ENCODE measurements at places on chromosomes 2 and 18.

DNA sequence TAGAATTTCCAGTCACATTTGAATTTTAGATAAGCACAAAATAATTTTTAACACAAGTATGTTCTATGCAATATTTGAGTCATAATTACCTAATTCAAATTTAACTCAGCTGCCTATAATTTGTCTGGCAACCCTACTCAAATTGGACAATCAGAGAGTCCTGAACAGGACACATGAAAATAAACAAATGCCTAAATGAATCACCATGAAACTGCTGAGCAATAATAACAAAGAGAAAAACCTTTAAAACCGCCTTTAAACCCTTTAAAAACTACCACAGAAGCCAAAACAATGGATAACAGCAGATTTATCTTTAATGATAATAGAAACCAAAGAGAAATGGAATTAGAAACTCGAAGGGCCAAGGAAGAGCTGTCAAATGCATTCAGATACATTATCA lies 39.5 kb downstream of the ARL4C start:
- DNase-seq, result no peak

DNA sequence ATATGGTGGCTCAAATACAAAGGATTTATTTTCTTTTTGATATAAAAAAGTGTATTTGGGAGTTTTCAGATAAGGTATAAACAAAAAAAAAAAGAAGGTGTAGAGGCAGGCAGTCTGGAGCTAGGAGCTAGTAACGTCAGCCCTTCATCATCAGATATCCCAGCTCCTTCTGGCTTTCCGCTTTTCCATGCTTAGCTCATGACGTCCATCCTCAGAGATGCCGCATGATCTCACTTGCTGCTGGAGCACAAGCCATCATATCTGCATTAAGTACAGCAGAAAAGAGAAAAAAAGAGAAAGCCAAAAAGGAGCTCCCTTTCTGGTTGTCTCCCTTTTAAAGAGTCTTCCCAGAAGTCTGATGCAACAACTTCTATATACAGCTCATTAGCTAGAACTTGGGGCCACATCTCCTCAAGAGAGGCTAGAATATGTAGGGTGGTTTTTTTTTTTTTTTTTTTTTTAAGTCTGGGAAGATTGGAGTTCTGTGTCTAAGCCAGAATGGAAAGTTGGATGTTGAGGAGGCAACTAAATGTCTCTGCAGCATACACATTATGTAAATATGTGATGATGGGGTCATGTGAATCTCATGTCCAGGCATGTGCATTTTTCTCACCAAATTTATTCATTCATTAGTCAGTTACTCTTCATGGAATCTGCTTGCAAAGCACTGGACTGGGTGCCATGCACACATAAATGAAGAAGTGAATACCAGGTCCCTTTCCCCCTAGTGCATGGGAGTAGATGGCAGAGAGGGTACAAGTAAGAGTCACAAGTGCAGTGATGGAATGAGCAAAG lies 52.3 kb downstream of the DDX1 start:
- peak; percentile 83 for DNase-seq

DNA sequence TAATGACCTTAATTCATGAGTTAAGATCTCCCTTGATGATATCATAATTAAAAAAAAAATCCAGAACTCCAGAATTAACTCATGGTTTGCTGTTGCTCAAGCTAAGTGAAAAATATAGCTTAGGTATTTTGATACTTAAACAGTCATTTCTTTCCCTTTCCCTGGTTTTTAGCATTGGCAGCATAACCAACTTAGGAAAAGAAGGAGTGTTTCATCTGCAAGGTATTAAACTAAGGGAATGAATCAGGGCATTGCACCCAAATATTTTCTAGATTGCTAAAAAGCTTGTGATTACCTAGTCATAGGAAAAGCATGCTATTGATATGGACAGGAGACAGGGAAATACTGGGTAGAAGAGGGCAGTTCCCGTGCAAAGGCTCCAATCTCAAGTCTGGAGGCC lies 207.2 kb downstream of the LRP1B start:
- DNase-seq, result peak; percentile 65

GRCh38 chr2:73983322-73984202 lies 1.1 kb upstream of the TET3 start:
- peak; percentile 100 for DNase-seq

DNA sequence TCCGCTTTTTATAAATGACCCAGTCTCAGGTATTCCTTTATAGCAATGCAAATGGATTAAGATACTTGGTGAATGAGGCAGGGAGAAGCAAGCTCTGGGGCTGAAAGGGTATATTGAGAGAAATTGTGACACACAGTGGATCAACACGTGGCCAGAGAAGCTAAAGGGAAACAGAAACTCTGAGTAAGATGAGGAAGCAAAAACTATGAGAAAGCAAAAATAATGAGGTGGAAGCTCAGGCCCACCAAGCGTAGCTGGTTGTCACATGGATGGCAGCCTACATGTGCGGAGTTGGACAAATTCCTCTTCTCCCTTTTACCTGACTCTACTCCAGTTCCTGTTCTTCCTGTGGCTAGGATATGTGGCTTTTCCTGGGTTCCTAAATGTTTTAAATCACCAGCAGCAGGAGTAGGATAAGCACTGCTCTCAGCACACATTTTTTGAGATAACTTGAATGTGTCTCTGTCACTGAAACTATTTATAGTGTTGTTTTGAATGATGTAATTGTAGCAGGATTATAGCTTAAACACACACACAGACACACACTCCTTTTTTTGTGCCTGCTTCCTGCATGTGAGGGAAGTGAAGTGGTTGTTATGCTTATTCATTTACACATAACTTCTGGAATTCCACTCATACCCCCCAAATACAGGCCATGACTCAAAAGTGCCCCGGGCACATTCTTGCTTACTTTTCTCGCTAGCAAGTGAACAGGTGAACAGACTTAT lies 30.1 kb upstream of the EPC2 start:
- peak; percentile 79 for DNase-seq

DNA sequence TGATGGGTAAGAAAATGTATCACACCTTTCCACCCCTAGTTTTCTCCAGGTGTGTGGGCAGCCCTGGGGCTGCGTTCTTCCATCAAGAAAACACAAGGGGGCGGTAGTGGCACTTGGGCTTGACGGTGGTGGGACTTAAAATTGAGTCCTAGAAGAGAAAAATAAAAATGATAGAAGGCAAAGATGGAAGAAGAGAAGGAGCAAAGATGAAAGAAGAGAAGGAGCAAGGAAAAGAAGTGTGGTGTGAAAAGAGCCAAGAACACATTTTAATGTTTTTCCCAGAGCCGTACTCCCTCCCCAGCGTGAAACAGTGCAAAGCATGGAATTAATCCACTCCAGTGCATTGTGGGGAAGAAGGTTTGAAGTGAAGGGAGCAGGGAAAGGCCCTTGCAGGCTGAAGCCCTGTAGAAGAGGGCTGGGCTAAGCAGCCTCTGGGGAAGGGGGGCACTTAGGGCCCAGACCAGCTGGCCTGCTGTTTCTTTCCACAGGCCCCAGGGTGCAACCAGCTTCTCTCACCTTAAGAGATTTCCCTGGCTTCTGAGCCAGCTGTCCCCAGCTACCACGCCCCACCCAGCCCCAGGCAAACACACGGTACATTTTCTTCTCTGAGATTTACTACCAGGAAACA lies 256.8 kb downstream of the RNF152 start:
- DNase-seq, result peak; percentile 58

DNA sequence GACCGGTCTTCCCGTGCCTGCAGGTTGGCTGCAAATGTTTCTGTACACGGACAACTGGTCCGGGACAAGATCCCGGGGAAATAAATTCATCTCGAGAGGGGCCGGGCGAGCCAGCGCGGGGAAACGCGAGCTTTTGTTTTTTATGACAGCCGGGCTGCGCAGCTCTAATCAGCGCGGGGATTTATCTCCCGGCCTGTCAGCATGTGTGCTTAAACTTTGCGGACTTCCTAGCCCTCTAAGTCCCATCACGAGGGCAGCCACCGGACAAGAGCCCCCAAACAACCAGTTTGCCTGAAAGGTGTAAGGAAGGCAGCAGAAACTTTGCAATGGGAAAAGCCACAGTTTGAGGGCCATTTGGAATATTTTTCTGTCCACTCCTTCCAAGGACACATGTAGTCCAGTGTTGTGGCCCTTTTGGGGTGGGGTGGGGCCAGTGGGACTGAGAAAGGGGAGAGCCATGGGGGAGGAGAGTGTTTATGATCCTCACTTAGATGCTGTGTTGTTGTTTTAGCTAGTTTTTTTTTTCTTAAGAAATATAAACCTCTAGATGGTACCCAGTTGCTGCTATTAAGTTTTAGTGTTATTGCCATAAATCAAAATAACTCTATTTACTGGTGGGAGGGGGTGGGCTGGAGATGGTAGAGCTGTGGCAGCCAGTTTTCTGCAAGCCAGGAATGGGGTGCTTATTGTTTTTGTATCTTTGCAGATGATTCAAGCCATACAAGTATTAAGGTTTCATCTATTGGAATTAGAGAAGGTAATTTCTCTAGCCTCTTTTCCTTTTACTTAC lies 6.0 kb downstream of the MEIS1 start:
- DNase-seq, result peak; percentile 37

- DNase-seq, result peak; percentile 21
Measured at GRCh38 chr2:160968183-160968582, 192.0 kb upstream of the TANK start.

GRCh38 chr2:127050803-127051115 lies 56.2 kb downstream of the BIN1 start:
- DNase-seq, result no peak

DNA sequence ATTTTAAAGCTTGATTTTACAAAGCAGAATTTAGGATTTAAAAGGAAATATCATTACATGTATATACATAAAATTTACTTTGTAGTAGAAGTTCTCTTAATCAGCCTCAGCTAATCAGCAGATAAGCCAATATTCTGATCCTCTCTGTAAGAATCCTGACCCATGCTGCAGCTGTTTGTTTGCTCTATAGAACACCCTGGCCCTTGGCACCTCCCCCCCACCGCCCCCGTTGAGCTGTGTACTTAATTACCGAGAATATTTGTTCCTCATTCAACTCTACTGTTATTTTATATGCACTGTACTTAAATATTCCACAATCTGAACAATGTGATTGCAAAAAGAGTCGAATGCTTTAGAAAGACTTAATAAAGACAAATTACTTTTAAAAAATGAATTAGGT lies 98.0 kb downstream of the EVA1A start:
- no peak for DNase-seq

DNA sequence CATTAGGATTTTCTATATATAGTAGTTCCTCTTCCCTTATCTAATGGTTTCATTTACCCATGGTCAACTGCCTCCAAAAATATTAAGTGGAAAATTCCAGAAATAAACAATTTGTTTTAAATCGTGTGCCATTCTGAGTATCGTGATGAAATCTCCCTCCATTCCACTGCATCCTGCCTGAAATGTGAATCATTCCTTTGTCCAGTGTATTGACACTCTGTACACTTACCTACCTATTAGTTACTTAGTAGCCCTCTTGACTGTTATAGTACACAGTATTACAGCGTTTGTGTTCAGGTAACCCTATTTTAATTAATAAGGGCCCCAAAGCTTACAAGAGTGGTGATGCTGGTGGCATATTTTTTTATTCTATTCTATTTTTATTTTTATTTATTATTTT lies 26.2 kb downstream of the TAF4B start:
- DNase-seq, result peak; percentile 35

DNA sequence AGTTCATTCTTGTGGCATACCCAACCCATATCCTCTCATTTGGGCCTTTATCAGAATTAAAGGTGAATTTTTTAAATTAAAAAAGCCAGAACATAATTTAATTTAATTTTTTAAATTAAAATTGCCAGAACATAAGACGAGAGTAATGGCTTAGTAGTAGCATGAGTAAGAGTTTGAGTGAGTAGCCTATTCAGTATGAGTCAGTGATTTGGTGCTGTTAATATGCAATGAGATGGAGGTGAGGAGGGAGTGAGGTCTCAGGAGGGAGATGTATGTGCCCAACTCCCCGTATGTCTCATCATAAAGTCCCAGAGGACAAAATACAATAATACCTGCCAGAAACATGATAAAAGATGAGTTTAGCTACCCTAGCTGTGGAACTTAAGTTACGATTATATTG lies 115.3 kb upstream of the THOC1 start:
- no peak for DNase-seq

DNA sequence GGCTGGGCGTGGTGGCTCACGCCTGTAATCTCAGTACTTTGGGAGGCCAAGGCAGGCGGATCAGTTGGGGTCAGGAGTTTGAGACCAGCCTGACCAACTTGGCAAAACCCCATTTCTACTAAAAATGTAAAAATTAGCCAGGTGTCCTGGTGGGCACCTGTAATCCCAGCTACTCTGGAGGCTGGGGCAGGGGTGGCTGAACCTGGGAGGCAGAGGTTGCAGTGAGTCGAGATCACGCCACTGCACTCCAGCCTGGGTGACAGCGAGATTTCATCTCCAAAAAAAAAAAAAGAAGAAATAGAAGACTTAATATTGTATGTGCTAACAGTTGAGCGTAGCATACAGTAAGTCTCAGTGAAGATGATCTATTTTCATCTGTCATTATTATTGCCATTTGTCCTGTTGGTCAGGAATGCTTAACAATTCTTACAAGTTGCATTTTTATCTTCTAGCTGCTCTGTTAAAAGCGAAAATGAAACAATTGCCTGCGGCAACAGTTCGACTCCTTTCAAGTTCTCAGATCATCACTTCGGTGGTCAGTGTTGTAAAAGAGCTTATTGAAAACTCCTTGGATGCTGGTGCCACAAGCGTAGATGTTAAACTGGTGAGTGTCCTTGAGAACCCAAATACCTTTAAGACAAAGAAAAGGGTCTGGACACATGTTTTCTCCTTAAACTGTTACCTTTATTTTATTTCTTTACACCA lies 7.2 kb downstream of the PMS1 start:
- DNase-seq, result no peak

DNA sequence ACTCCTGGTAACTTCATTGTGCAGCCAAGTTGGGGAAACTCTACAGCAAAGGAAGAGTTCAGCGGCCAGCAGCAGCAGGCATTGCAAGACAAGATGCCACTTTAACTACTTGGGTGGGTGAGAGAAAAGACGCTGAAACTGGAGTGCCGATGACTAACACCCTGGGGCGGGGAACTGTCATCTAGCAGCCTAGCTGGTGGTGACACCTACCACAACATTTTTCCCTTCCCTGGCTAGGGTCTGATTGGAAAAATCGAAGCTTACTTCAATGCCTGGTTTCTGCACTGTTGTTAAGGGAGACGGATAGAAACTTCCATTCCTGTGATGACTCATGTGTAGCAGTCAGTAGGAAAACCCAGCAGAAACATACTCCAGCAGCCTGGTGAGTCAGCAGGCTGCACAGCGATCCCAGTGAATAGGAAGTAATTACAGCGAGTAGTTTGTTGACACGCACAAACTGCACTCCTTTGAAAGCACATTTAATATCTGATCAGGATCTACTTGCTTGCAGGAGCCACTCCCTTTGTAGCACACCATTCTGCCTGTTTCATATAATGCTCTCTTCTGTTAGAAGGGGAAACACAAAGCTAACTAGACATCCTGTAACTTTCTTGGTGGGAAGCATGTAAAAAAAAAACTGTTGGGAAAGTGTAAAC lies 62.1 kb upstream of the MAPRE2 start:
- peak; percentile 96 for DNase-seq

Measured in epithelial cell of esophagus (primary cell).